Kidney (tissue), 22 donors: ENCODE measurements at places on chromosomes 1 and 21.

DNA sequence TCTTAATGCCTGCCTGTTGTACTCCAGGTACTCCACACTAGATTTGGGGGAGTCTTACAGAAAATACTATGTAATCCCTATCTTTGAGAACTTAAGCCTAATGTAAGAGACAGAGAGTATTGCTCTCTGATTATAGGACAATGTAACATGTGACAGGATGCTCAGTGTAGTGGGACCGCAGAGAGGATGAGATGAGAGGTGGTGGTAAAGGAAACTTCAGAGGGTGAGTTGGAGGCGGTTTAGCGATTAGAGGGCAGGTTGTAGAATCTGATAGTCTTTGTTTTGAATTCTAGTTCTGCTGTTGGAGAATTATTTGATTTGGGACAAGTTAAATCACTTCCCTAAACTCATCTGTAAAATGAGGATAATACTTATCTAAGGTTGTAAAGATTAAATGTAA lies 5.4 kb downstream of the SOAT1 start:
- DNase-seq, result no peak

DNA sequence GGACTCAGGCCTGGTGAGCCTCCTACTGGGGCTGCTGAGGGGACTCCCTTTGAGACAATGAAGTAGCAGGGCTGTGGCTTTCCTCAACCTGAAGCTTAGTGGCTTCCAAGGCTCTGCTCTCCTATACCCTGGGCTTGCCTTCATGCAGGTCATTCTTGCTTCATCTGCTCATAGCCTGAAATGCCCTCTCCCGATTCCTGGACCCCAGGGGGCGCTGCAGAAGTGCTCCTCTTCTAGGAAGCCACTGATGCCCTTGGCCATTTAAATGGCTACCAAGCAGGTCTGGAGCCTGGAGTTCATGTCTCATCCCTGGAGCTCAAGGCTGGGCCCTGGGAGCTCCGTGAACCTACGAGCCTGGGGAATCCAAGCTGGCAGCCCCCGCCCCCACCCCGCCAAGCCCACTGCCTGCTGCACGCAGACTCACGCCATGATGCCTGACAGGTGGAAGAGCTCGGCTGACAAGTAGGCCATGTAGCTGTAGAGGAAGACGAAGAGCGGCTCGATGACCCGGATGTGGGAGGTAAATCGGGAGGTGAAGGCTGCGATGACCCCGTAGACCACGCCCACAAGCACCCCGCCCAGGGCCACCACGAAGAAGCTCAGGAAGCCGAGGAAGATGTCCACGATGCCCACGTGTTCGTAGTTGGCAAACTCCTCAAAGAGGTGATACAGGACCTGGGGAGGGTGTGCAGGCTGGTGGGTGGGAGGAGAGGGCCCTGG lies 45.7 kb downstream of the SLC9A1 start:
- DNase-seq, result no peak

DNA sequence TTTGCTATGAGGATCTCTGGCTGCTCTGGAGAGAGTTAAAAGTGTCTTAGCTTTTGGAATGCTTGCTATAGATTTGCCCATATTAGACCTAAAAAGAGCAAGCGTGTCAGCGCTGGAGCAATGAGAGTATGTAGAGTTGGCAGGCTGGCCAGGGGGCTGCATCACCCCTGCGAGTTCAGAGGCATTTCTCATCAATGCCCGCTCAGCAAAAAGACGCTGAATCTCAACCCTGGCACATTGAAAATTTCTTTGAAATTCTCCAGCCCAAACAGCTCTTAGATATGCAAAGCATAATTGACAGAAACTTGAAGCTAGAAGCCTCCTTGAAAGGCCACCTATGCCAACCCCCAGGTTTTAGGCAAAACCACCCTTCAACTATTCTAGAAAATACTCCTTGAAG lies 135.5 kb upstream of the F3 start:
- DNase-seq, result no peak

DNA sequence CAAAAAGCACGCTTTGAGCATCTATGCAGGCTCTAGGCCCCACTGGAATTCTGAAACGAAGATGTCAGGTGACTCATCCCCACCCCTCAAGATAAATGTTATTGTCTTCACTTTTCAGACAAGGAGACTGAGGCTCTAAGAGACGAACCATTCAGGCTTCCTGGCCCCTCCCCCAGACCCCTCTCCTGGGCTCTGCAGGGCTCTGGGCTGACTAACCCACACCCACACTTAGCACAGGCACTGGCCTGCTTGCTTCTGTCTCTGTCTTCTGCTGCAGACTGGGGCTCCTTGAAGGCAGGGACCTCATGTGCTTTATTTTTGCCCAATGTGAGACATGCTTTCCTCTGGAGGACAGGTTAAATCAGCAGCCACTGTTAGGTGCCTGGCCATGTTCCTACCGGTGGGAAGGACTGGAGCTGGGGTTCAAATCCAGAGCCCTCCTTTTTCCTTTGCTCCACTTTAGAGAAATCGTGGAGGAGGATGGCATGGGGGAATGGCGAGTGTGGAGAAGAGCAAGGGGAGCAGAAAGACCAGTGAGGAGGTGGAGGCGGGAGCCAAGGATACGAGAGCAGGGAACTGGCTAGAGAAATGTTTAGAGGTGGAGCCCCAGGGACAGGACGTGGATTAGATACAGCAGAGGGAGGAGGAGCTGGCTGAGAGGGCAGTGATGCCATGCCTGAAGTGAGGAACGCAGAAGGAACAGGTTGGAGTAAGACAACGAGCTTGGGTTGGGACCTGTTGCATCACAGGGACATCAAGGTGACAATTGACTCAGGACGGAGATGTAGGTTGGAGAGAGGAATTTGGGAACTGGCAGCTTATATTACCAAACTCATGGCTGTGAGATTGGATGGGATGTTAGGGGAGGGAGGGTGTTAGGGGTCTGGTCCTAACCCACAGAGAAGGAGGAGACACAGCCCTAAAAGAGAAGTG lies 1.7 kb downstream of the TMEM125 start:
- DNase-seq, result no peak

DNA sequence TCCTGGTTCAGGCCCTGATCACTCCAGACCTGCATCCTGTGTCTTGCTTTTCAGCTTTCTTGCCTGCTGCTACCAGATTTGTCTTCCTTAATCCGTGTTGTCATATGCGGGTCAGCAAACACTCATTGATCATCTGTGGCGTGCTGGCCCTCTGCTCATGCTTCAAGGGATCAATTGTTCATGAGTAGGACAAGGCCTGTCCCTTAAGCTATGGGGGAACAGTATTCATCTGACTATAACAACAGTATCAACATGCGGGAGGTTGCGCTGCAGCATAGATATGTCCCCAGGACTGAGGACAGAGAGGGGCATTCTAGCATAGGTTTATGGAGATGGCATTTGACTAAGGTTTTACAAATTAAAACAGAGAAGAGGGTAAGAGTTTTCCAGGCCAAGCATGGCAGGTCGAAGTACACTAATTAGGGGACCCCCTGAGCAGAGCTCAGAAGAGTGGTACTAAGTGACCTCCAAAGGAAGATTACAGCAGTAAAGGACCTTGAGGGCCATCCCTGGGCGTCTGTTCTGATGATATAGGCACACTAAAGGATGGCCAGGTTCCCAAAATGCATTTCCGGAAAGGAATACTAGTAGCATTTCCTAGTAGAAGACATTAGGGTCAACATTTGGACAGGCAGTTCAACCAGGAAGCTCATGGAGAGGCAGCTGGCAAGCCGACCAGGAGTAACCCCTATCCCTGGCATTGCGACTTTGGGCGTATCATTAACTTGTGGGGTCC lies 811 bp upstream of the ZNF672 start:
- no peak for DNase-seq

DNA sequence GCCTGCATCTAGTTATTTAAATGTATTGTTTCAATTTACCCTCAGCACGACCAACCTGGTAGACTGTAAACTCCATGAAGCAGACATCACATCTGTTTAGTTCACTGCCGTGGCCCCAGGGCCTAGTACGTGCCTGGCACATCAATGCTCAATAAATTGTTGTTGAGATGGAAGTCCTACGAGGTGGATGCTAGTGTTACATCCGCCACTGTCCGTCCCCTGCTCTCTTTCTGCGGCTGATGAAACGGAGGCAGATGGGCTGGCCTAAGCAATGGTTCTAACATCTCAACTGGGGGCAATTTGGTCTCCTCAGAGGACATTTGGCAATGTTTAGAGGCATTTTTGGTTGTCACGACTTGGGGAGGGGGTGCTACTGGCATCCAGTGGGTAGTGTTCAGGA lies 121.4 kb upstream of the IGSF21 start:
- DNase-seq, result no peak

DNA sequence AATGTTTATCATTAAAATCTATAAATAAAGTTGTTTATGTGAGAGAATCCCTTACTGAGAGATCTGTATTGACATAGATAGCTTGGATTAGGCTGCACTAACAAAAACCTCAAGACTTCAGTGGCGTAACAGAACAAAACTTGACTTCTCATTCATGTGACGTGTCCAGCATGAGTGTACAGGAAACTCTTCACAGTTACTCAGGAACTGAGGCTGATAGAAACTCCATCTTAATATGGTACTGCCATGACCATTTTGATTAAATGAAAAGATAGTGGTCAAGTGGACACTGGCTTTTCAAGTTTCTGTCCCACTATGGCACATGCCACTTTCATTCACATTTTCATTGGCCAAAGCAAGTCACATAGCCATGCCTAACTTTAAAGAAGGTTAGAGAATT lies 3.7 kb downstream of the ST3GAL3 start:
- no peak for DNase-seq

GRCh38 chr1:84919461-84919970 lies 26.5 kb upstream of the LPAR3 start:
- no peak for DNase-seq

DNA sequence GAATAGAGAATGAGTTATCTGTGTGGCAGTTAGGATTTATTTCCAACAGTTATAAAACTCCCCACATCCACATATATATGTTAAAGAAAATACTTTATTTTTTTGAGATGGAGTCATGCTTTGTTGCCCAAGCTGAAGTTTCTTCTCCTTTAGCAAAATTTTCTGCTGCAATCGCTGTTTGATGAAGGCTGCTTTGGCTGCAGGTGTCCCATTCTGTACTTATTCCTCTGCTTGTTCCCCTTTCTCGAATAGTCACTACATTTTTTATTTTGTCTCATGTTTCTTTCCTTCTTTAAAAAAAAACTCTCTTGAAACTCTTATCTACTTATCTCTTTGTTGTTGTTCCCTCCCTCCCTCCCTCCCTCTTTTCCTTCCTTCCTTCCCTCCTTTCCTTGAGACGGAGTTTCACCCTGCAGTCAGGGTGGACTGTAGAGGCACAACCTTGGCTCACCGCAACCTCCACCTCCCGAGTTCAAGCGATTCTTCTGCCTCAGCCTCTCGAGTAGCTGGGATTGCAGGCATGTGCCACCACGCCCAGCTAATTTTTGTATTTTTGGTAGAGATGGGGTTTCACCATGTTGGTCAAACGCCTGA lies 10.6 kb downstream of the OR2W3 start:
- DNase-seq, result no peak

DNA sequence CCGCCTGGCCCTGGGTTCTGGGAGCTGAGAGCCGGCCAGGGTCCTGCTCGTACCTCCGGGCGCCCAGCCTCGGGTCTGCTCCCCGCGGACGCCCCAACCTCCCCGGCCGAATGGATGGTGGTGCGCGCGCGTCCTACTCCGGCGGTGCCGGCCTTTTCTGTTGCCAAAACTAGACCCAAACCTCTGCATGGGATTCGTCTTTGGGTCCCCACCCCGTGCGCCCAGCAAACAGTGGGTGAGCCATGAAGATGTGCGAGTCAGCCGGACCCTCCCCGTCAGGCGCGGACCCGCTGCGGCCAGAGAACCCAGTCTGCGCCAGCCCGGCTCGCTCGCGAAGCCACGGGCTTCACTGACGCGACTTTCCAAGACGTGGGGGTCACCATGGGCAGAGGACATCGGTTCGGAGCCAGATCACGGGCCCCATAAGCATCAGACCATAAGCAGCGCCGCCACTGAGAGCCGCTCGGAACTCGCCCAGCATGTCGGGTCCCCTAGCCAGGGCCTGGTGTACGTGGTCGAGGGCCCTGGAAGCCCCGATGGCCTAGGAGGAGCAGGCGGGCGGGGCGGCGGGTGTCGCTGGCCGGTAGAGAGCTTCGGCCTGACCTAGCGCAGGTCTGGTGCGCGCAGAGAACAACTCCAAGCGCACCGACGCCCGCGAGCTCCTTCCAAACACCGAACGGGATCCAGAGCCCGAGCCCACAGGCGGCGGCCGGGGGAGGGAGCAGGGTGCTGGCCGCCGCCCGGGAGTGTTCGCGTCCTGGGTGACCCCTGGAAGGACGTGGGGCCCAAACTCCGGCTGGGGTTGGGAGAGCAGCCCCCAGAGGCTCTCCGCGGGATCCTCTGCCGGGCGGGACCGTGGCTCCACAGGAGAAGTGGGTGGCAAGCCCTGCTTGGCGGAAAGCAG lies 1.0 kb upstream of the TP73 start:
- peak; percentile 76 for DNase-seq

DNA sequence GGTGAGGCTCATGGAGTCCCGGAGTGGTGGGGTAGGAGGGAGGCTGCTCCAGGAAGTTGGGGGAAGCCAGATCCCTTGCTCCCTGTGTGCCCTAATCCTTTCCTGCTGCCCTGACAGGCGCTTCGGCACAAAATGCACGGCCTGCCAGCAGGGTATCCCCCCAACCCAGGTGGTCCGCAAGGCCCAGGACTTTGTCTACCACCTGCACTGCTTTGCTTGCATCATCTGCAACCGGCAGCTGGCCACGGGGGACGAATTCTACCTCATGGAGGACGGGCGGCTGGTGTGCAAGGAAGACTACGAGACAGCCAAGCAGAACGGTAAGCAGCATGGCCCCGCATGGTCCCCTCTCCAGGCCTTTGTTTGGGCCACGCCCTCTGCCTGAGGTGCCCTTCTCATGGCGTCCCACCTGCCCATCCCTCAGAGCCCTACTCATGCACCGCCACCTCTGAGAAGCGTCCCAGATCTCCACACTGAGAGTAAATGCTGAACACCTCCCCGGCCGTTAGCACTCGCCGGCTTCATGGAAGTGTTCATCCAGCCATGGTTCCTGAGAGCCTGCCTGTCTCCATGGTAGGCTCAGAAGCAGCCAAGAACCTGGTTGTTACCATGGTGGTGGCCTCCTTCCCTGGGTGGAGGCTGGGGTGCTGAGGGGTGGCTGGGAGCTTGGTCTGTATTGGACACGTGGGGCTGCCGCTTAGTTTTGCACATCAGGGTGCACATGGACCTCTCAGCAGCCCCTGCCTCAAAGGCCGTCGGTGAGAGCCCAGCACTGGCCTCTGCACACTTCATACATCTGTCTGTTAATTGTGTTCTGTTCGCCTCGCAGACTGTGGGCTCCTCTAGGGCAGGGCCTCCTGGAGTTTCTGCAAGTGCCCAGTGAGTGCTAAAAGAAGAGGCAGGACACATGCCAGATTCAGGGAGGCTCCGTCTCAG lies 36.5 kb downstream of the LHX4 start:
- no peak for DNase-seq

- peak; percentile 56 for DNase-seq
Observed at GRCh38 chr1:84143796-84144565, at the start of gene PRKACB. Gene PRKACB, plus strand, starts transcription at chr1:84144271. Its CDS starts 91 bp downstream, at chr1:84144362.

- peak; percentile 50 for DNase-seq
Observed at GRCh38 chr1:201766131-201766866, 62.7 kb upstream of the IPO9 start.

DNA sequence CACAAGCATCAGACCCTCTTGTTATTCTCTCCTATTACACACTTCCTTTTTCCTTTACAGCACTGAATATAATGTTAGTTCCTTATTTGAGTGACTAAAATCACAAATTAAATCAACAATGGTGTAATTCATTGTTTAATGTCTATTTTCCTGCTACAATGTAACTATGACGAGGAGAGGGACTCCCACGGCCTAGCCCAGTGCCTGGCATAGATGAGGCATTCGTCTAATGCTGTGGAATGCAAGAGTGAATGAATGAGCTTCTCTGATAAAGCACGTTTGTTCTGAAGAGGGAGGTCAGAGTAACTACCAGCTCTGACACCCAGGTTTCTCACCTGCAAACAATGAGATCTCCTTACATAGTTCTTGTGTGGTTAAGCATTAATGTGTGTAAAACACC lies 479.4 kb downstream of the OMA1 start:
- DNase-seq, result no peak
